ENCODE measurements at places on chromosomes 16 and 17.

DNA sequence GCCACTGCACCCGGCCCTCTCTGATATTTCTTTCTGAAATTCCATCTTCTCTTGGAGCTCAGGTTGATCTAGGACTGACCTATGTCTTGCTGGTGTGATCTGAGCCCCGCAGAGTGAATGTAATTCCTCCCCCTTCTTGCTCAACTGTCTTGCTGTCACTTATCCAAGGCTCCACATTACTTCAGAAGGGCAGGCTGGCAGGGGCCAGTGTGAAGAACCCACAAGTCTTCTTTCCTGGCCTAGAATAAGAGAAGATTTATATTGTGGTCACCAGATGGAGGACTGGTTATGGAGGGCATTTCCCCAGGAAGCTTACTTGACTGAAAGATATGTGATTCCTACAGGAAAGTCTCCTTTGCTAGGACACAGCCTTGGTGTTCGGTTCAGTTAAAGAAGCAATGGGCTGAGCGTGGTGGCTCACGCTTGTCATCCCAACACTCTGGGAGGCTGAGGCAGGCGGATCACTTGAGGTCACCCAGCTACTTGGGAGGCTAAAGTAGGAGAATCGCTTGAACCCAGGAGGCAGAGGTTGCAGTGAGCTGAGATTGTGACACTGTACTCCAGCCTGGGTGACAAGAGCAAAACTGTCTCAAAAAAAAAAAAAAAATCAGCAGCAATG is 13.4 kb downstream of the ITGAL start:
- DNase-seq, result no peak

DNA sequence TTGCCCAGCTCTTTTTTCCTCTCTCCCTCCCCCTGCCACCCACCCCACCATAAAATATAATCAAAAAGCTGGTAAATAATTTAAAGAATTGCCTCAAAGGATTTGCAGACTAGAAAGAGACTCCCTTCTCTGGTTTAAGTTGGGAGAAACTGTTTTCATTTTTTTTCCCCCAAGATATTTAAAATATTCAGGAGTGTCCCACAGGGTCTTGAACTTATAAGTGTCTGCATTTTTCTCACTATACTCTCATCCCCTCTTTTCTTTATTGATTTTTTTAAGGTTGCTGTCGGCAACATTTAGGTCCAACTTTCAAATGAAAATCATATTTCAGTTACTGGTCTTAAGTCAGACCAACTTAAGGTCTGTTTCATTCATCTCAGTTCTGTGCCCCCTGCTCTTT is 210.2 kb downstream of the MSI2 start:
- DNase-seq, result no peak

DNA sequence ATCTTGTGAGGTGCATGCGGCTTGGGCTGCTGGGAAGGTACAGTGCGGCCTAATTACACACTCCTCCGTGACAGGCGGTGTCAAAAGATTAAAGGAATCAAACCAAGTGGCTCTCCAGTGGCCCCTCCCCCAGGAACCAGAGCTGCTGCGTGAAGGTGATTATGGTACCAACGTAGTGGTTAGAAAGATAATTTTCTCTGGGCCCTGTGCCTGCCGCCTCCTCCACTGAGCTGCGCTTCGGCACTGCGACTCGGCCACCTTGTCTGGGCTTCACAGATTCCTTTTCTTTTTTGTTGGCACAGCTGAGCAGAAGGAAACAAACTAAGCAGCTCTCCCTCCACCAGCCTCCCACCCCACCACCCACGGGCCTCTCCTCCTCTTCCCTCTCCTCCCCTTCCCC is 113.2 kb upstream of the SDK2 start:
- no peak for DNase-seq

DNA sequence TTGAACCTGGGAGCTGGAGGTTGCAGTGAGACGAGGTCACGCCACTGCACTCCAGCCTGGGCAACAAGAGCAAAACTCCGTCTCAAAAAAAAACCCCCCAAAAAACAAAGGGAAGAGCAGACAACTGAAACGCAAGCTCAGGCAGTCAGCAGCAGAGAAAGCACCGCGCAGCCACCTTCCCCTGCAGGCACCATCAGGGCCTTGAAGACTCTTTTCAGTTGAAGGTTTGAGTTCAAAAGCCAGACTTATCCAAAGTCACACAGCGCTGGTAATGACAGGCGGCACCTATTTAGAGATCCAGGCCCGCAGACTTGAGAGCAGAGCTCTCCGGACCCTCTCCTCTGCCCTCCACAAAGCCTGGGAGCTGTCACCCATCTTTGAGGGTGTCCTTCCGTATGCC is 11.1 kb downstream of the ZBTB4 start:
- DNase-seq, result no peak

GRCh38 chr17:41418116-41418860 is 6.1 kb downstream of the KRT37 start:
- DNase-seq, result no peak

DNA sequence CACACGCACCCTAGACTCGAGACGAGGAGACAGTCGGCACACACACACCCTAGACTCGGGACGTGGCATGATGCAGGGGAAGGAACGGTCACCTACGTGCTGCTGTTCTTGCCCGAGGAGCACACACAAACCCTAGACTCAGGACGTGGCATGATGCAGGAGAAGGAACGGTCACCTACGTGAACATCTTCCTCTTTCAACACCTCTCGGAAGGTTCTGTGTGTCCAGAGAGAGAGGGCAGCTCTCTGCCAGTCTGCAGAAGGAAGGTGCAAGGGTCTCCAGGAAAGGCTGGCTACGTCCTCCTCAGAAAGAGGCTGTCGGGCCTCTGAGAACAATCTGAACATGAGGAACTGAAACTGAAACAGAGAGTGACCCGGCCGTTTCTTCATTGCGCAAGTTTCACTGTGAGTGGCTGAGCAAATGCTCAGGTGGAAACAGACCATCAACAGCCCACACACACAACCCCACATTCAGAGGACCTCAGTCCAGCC is 43.4 kb downstream of the ZNF276 start:
- DNase-seq, result peak; percentile 5

DNA sequence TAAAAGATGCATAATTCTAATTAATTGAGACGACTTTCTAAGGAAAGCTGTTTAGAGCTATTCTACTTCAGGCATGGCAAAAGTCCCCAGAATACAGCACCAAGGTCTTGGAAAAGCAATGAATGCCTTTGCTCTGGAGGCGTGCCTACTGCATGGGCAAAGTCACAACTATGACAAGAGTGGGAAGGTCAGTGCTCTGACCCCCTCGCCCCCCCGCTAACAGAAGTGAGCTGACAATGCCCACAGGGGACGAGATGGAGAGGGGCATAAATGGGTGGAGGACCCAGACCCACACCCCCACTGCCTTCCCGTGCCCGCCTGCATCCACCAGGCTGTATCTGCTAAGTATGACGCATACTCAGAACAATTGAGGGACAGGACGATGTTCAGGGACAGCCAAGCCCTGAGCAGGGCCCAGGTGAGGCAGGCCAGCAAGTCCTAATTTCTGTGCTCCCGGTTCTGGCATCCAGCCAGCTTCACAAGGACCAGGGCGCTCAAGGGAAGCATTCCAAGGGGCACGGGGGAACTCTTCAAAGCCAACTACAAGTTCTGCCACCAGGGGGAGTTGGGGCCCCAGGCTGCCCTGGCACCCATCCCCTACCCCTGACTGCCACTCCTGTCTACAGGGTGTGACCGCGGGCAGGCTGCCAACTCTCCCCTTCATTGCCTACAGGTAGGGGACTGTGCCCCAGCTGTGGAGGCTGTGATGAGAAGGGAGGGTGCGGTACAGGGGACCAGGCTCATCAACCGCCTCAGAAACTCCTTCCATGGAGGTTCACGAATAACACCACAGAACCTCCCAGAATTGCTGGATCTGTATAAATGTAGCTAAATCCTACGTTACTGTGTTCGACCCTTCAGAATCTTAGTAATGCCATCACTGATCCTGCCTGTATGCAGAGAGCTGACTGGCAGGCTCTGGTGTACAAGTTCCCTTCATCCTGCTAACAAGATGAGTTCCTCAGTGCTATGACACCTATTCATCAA is 20.8 kb downstream of the NPRL3 start:
- peak; percentile 4 for DNase-seq

DNA sequence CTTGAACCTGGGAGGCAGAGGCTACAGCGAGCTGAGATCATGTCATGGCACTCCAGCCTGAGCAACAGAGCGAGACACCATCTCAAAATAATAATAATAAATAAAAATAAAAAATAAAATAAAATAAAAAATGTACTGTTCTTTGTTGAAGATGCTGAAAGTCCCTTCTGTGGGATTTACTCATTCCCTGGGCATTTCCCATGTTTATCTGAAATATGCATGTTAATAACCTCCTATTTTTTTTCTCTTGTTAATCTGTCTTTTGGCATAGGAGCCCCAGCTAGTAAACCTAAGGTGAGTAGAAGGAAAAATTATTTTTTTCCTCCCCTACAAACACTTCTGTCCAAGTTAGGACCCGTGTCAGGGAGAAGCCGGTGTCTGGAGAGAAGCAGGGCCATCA is 34.4 kb downstream of the TMEM92 start:
- DNase-seq, result no peak

GRCh38 chr16:89458967-89459366 is 31.4 kb downstream of the ANKRD11 start:
- no peak for DNase-seq

DNA sequence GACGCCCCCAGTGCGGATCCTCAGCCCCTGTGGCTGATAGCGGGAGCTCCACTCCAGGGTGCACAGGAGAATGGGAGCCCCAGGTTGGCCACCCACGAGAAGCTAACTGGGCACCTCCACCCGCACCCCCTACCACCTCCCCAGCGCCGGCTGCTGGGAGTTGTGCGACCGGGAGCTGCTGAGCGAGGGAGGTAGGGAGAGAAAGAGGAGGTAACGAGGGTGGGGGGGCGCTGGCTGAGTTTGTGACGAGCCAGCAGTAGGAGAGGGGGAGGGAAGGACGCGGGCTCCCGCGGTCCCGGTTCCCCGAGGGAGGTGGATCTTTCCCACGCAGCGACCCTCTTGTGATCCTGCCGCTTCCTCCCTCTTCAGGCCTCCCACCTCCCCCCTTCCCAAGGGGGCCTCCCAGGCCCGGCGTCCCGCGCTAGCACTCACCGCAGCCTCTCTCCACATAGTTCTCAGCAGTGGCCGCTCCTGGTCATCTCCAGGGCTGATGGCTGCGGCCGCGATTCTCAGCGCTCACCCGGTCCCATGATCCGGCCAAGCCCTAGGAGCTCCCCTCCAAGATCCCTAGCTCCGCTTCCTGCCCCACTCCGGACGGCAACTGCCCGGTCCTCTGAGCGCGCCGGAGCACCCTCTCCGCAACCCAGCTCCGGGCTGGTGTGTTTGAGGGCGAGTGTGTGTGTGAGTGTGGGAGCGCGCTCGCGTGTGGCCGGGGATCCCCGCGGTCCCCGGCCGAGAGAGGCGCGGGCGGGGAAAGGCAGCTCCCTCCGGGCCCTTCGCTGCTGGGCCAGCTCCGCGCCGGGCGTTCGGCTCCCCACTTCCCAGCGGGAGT is at the start of gene GRIN2A:
Gene GRIN2A, minus strand, starts transcription at position 207 of the 832 bp plus-strand sequence. CDS start 2,017 bp downstream, outside the sequence.
- DNase-seq, result no peak

DNA sequence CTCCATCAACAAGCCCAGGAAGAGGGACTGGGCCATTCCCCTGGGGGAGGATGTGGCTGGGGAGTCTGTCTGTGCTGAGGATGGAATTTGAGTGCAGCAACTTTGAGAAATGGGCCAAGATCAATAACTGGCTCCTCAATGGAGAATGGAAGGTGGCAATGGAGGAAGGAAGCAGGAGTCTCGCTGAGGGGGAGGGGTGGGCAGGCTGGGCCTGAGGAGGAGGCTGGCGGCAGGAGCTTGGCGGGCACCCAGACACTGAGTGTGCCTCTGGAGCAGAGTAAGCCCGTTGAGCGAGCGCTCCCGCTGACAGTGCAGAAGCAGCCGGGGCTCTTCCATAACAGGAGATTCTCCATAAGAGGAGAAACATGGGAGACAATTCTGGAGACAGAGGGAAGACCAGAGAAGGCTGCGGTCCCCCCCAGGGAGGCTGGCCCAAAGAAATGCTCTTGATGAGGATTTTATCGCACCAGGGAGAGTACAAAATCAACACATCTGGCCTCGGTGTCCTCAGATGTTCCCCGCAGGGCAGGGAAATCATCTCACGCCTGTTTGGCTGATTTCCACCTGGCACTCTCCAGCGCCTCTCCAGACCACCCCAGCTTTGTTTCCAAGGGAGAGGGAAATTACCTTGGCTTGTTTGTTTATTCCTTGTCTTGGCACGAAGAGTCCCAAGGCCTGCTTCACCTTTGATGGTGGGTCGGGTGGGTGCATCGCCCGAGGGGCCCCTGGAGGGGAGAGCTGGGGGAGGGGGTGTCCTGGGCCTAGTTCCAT is 2.8 kb upstream of the MMP15 start:
- peak; percentile 65 for DNase-seq

DNA sequence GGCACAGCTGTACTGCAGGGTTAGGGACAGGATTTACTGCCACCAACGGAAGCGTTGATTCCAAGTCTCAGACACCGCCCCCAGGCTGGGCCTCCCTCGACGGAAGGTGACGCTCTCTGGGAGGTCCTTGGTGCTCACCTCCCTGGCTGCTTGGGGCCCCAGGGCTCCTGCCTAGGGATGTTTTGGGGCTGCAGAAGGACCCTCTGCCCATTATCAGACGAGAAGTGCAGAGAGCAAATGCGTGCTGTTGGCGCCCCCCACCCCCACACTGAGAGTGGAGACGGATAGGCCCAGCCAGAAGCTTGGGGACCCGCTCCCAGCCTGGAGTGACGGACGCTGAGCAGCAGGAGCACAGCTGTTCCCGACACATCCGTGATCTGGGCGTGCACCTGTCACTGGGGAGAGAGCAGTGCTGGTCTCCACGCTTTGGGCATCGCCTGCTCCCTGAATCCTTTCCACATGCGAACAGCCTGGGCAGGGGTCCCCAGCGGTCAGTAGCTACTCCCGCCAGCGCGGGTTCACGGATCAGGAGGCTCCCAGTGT is 5.1 kb upstream of the SOX8 start:
- DNase-seq, result no peak

GRCh38 chr17:62674841-62675240 is 47.4 kb downstream of the MRC2 start:
- DNase-seq, result no peak

DNA sequence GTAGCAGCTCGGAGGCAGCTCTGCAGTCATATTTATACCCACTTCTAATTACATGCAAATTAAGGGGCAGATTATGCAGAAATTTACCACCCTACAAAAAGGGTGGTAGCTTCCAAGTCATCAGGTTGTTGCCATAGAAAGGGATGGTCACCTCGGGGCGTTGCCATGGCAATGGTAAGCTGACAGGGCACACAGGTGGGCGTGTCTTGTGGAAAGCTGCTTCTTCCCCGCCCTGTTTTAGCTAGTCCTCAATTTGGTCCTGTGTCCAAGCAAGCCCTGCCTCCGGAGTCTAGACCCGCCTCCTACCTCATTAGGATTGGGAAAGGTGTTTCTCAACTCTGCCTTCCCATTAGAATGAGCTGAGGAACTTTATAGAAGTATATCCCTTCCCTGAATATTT is 98.7 kb downstream of the HS3ST2 start:
- DNase-seq, result no peak

DNA sequence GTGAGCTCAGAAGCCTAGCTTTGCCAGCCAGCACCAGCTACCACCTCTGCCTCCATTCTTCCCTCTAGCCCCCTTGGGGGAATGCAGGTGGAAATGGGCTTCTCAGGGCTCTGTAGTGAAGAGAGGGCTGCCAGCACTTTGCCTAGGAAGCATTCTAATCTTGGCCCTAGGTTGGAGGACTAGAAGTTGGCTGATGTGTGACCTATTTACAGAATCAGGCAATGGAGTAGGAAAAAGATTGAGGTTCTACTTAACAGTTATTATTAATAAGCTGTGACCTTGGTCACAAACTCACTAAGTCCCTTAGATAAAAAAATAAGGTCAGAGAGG is 19.9 kb downstream of the DHX38 start:
- DNase-seq, result no peak

GRCh38 chr16:3134338-3135125 is at the start of gene ZNF213:
Gene ZNF213 (plus strand): TSS chr16:3135029. CDS start chr16:3137281, 2,252 bp downstream.
- DNase-seq, result peak; percentile 99

Measured in stromal cell of bone marrow (primary cell).